GM03348 (cell line): ENCODE measurements at places on chromosomes 1 and 21.

GRCh38 chr1:86500714-86501113 lies 32.0 kb downstream of the CLCA1 start:
- DNase-seq: peak; percentile 18

- DNase-seq: no peak
Measured at GRCh38 chr1:48683839-48684238, 92.9 kb downstream of the BEND5 start.

GRCh38 chr1:64171797-64172281 lies 31.6 kb upstream of the UBE2U start:
- peak; percentile 34 for DNase-seq

DNA sequence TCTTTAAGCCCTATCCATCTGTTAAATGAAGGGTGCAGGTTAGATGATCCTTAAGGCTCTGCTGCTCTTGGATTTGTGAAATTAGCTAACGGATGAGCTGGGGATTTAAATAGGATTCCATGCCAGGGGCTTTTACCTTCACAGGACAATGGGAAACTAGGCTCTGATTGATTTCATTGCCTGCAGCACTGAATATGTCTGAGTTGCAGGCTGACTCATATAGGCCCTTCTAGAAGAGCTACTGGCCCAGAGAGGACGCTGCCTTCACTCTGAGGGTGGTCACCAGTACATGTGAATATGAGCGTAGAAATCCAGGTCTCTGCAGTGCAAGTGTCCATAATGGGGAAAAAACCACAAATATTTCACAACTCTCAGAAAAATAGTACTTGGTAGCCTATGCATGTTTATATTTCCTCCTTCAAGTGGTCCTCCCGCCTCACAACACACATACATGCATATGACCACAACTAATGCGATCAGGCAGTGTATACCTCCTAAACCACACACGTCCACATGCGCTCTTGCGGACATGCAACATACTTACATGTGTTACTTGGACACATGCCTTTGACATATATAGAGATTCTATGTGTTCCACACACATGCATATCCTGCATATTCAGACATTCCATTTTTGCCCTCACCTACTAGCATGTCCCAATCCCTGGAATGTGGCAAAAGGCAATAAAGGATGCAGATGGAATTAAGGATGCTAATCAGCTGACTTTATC lies 233.8 kb upstream of the JUN start:
- DNase-seq: no peak

DNA sequence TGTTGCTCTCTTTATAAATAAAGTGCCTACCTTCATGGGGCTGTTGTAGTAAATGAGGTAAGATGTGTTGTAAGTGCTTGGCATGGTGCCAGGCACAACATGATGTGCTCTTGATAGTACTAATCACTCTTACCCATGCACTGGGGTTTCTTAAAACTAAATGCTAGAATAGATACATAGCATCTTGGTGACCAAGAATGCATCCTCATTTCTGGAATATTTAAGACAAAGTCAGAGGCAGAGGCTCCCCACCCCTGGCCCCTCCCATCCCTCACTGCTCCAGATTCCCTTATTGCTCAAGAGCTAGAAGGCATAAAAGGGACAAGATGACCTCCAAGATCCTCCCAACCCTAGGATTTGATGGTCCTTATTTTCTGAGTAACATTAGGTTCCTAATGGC lies 61.3 kb downstream of the GLUL start:
- no peak for DNase-seq

GRCh38 chr1:227891955-227892488 lies 55.7 kb downstream of the WNT9A start:
- no peak for DNase-seq

DNA sequence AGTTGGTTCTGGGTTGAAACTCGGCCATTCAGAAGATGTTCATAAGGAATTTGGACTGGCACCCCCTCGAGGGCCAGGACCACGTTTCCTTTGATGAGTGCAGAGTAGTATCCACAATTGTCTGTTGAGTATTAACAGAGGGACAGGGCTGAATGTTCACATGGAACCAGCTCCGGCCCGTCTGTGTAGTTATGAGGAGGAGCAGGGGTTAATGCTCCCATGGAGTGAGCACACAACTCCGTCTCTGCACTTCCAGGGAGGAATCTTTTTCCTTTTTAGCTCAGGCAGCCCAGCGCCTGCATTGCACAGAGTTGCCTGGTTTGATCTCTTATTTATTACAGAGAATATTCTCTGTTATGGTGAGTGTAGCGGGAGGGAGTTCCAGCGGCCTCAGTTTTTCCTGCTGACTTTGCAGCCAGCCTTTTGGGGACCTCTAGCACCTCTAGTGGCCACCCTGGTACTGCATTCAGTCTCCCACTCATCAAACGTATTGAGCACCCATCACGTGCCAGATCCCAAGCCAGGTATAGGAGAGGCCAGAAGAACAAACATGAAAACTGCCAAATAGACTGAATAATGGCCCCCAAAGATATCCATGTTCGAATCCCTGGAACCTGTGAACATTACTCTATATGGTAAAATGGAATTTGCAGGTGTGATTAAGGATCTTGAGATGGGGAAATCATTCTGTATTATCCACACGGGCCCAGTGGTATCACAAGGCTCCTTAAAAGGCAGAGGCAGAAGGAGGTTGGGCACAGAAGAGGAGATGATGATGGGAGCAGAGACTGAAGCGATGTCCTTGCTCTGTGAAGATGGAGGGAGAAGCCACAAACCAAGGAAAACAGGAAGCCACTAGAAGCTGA lies 167.7 kb upstream of the CSF3R start:
- peak; percentile 81 for DNase-seq

GRCh38 chr1:177629526-177629925 lies 340.3 kb downstream of the SEC16B start:
- DNase-seq: no peak

DNA sequence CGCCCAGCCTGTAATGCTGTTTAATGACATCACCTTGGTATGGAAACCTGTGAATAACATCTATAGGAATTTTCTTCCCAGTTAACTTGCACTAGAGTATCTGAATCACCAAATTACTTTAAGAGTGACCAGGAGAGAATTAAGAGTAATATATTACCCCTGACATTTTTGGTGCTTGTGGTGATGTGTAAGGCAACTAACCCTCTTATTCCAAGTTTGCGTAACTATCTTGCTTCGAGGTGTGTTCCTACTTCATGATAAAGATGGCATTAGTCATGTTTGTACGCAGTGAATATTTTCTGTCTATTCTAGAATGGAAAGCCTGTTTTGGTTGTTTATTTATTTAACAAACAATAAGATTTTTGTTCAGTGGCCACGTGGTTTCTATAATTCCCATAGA lies 131.3 kb downstream of the ZP4 start:
- DNase-seq: no peak

DNA sequence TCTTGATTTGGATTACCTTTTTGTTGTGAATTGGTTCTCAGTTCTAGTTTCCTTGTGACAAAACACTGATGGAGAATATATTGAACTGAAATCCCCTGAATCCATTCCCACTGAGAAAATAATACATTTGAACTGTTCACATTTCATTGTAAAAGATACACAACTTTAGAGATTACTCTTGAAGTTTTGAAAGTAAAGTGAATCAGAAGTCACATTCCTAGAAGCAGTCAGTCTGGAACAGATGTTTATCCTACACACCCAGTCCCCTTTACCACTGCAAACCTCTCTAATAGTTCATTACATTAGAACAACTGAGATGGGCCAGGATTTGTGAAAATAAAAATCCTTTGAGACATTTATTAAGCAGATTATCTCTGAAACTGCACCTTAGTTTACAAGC lies 3.4 kb downstream of the RERE start:
- DNase-seq: no peak

- no peak for DNase-seq
Measured at GRCh38 chr21:26188422-26188821, 17.9 kb upstream of the APP start.

GRCh38 chr1:22041505-22041904 lies 11.0 kb upstream of the CDC42 start:
- DNase-seq: no peak

DNA sequence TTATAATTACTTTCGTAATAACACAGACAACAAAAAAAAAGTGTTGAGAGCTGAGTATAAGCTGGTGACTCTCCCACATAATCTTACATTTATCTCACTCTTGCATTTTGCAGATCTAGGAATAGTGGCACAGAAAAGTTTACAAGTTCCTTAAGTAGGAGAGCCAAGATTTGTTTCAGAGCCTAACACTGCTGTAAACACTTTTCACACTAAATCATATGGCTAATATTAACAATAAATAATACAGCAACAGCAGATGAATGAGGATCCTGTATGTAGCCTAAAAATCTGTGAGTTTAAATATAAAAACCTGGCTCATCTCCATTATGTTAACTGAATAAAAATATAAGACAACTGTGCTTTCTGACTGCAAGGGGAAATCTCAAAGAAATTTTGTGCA lies 846.5 kb upstream of the ADAMTS5 start:
- no peak for DNase-seq

- peak; percentile 28 for DNase-seq
Measured at GRCh38 chr1:90925928-90926869, 95.6 kb downstream of the ZNF644 start.

DNA sequence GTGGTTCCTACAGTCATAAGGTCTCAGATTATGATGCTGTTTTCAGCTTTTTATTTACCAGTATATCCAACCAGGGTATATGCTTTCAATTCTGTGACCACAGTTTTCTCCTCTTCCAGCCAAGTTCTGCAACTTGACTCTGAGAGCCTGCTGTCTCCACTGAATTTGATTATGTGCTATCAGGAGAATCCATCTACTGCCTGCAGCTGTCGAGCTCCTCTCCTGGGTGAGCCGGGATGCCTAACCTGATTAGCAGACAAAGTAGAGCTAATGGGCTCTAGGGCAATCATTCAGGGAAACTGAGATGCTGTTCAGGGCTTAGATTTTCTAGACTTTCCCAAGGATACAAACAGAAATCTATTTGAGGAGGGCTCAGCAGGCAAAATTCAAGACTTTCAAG lies 271.5 kb upstream of the BEND5 start:
- no peak for DNase-seq

DNA sequence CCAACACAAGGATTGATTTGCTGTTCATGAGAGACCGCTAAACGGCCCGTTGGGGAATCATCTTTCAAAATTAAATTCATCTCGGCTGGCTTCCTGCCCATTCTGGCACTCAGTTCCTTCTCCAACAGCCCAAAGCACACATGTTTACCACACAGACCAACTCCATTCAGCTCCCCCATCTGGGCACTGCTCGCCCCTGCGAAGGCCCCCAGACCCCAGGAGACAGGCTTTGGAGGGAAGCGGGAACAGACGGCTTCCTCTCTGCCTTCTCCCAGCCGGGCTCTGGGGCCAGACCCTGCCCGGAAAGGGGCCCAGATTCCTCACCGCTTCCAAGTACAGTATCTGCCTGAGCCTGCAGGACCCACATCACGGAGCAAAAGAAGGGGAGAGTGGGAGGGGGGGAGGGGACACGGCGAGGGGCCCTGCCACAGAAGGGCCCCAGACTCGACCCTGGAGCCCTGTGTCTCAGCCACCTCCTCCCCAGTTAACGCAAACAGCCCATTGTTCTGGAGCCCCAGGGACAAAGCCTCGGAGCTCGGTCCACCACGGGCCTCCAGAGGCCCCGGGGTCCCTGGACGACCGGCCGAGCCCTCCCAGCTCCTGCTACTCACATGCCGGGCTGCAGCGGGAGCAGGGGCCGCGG lies 660 bp downstream of the MEGF6 start:
- DNase-seq: peak; percentile 54

GRCh38 chr1:54405898-54406293 lies 298 bp downstream of the SSBP3 start:
- DNase-seq: peak; percentile 41

GRCh38 chr1:71655604-71656003 lies 574.8 kb upstream of the ZRANB2 start:
- no peak for DNase-seq

DNA sequence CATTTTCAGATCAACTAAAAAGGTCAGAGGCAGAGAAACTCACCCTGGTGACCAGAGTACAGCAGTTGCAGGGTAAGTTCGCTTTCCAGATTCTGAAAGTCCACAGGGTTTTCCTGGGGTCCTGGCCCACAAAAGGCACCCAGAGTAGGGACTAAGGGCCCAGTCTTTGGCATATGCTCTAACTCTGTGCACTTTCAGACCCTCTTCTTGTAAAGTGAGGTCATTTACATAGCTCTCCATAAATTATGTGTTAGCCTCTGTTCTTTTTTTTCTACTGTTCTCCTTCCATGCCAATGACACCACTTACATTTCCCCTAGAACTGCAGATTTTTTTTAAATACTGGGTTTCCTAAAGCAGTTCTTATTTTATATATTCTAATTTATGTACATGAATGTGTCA lies 6.3 kb downstream of the C1orf74 start:
- no peak for DNase-seq

GRCh38 chr1:36776256-36776655 lies 258.1 kb downstream of the GRIK3 start:
- no peak for DNase-seq

DNA sequence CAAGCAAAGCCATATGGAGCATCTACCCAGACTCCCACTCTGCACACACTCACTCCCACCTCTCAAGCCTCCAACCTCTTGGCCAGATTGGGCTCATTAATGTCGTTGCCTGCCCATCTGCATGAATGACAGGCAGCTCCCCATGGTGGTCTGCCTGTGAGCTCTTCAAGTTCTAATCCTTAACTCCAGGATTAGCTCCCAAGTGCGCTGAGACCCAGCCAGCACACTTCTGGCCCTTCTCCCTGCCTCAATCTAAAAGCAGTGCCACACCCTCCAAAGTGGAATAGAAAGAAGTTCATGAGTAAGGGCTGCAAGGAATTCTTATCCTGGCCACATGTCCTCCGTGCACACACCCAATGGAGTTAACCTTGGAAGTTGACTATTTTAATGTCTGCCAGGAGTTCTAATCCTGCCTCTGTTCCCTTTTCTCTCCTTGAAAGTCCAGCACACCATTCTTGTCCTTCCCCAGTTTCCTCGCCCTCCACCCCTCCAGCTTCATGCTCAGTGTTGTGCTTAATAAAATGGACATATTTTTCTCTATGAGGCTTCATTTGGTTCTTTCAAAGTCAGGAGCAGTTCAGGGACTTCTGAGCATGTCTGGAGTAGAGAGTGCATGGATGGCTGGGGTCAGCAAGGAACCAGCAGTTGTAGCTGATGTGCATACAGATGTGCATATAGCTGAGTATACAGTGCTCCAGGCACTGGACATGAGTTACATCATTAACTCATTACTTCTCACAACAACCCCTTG lies 30.1 kb downstream of the CAMK1G start:
- DNase-seq: no peak

GRCh38 chr1:207051191-207051943 lies at the start of gene YOD1:
YOD1 (minus strand) TSS chr1:207051208; CDS start chr1:207051030, 178 bp downstream.
- DNase-seq: peak; percentile 27
